ENCODE measurements at places on chromosomes 2 and 18.

GRCh38 chr2:106073678-106074406, 120.3 kb downstream of the UXS1 start:
- DNase-seq: peak; percentile 15

GRCh38 chr2:70789304-70790135, 923 bp downstream of the FIGLA start:
- peak; percentile 79 for DNase-seq

- no peak for DNase-seq
Measured at GRCh38 chr2:101106453-101107181, 44.6 kb downstream of the TBC1D8 start.

- no peak for DNase-seq
Measured at GRCh38 chr2:190303647-190304046, 16.0 kb downstream of the HIBCH start.

DNA sequence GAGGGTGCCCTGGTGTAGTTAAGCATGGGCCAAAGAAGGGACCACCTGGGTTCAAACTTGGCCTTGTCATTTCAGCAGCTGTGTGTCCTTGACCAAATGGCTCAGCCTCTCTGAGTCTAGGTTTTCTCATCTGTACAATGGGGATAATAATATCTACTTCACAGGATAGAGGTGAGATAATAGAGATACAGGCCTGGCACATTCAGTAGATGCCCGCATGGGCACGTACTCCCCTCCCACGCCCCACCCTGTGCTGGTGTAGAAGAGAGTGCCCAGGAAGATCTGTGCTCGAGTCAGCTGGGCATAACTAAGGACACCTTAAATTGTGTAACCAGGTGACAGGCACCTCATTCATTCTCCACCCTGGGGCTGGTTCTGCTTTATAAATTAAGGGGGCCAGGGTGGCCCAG, 8.4 kb upstream of the TMEM185B start:
- peak; percentile 35 for DNase-seq

DNA sequence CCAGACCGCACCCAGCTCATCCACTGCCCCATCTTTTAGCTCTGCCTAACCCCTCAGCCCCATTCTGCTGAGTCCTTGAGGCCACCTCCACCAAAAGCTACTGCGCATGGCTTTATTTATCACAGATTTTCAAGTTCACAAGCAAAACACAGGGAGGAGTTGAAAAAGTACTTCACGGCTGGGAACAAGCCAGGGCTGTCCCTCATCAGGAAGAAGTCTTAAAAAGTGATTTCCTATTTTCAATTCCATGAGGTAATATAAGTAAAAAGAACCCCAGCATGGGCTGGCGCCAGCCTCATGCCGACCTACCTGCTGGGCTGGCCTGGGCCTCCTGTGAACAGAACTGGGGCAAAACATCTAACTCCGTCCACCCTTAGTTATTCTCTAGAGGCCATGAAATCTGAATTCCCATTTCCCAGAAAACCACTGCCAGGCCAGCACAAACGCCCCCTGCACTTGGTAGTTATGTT, 69.0 kb downstream of the POLR1A start:
- no peak for DNase-seq

- no peak for DNase-seq
Measured at GRCh38 chr2:42113452-42113851, 55.7 kb upstream of the EML4 start.

GRCh38 chr2:106126705-106127281, 67.3 kb downstream of the UXS1 start:
- DNase-seq: no peak

- DNase-seq: peak; percentile 90
Measured at GRCh38 chr2:29014811-29015421, 33.8 kb downstream of the TOGARAM2 start.

DNA sequence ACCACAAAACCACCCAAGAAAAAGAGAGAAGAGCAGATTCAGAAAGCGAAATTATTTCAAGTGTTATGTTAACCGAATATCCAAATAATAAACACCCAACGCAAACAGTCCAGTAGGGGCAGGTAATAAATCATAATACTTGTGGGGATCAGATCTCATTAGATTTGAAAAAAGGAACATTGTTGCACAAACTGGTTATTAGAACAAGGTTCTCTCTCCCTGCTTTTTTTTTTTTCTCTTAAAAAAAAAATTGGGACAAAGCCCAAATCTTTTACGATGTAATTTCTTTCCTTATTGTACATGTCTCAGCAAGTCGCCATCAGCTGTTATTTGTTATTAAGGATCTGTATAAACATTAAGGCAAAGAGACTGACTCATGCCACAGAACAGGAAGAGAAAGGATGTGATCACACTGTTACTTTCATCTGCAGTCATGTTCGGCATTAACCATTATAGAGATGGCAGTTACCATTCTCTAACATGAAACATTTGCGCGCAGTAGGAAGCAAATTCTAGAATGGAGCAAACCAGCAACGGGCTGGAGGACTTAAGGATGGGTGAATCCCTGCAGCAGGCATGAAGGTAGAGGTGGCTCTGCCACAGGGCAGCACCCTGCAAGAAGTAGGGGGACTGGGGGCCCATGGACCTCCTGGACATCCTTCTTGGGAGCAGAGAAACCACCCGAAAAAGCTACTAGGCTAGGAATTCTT, 42.0 kb downstream of the EPHA4 start:
- DNase-seq: no peak

GRCh38 chr18:64288432-64288831, 139.5 kb upstream of the LINC00305 start:
- DNase-seq: no peak

DNA sequence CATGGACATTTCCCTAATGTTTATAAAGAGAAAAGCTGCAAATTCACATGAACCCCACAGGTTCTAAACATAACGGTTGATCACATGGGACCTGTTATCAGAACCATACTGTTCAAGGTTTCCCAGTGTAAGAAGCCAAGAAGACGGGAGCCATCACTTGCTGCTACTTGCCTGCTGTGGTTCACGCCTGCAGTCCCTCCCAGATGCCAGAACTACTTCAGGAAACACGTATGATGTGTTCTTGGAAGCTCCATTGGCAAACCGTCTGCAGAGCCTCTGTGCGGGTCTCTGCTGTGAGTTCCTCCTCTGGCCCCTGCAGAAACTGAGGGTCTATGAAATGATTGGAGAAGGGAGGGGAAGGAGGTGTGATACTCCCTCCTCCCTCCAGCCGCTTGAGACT, 75.2 kb downstream of the CABLES1 start:
- no peak for DNase-seq

DNA sequence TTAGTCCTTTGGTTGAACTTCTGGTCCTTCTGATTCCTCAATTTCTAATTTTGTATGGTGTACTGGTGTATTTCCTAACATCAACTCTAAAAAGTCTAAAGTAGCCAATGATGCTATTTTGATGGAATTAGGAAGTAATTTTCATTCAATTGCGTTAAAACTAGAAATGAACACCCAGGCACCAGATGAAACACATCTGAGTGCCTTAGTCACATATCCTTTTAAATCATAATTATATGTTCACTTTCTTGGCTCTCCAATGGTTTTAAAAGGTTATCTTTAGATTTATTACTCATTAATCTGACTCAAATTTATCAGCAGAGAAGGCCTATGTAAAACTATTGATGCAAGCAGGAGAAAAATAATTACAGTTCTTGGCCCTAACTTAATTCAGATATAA, 119.7 kb downstream of the GAREM1 start:
- DNase-seq: no peak

DNA sequence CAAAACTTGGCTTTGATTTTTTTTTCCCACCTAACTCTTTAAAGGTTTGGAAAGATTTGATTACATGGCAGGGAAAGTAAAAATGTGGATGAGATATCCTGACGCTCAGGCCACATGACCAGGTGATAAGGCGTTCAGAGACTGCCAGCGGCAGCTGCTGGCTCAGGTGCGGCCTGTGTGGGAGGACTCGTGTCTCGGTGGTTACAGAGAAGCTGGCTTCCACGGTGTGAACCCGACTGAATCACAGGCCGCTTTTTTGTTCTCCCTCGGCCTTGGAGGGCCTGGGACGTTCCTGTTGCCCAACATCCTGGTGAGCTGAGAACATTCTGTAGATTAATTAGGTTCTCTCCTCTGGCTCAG, 124.2 kb upstream of the ZNF516 start:
- no peak for DNase-seq

DNA sequence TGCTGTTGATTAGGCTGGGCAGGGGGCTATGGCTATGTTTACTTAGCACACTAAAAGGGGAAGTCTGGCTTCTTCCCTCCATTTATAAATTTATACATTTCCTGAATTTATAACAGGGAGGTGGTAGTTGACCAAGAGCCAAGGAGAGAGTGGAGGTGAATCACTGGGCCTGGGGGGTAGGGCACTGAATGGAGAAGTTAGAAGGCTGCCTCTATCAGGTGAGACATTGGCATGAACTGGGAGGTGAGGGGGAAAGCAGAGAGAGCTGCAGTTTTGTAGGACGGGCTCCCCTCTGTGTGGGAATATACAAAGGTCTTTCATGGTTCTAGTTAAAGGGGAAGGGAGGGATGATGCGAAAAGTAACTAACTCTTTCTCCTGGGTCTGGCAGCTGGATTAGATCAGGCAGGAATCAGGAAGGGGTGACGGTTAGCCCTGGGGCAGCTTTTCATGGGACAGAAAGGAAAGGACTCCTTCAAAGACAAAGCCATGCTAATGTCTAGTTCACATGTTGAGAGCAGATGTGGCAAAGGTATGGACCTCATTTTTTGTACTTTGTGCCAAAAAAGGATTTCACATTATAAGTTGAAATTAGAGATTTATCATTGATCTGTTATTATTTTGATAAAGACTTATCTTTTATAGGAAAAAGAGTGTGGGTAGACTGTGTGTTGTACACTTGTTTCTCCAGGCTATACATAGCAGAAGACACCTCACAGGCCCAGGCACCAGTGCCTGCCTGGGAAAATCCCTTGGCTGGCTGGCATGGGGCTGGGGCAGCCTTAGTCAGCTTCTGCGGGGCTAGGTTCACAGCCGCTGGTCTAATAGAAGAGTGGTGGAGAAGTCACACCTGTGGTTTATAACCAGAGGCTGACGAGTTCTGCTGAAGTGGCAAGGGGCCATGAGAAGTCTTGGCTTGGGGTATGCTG, 158.7 kb downstream of the CLIP4 start:
- no peak for DNase-seq

DNA sequence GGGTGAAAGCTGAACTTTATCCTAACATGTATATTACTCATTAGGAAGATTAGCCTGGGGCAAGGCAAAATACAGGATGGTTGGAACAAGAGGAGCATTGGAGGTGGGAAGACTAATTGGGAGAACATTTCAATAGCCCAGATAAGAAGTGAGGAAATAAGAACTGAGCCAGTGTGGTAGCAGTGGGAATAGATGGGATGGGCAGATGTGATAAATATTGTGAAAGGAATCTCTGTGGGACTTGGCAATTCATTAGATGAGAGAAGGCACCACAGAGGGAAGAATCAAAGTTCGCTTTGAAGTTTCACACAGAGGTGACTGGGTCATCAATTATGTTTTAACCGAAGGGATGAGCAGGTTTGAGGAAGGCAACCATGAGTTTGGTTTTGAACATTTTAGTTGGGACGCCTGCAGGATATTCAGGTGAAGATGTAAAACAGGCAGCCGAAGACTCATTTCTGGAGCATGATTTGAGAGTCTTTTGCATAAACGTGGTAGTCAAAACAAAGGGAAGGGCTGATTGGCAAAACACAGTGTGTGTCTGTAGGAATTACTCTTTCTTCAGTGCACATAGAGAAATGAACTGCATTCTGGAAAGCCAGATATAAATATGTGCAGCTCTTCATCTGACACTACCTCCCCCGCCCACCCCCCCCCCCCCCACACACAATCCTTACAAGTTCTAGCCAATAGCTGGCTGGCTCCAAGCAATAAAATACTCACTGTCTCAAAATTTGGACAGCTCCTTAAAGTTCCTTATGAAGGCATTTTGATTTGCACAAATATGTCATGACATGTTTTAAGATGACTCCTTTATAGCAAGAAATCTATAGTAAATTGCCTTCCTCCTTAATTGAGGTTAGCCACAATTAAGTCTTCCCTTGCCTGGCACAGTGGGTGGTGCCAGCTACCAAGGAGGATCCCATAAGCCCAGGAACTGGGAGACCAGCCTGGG, 1.9 kb upstream of the SLC1A4 start:
- DNase-seq: no peak

- peak; percentile 37 for DNase-seq
Measured at GRCh38 chr2:225668606-225669266, 269.2 kb downstream of the NYAP2 start.

GRCh38 chr18:10349561-10349960, 104.9 kb upstream of the APCDD1 start:
- DNase-seq: no peak

- no peak for DNase-seq
Measured at GRCh38 chr2:214765180-214765579, 44.3 kb downstream of the BARD1 start.

- DNase-seq: no peak
Measured at GRCh38 chr2:76748581-76749296, 773.4 kb downstream of the LRRTM4 start.

DNA sequence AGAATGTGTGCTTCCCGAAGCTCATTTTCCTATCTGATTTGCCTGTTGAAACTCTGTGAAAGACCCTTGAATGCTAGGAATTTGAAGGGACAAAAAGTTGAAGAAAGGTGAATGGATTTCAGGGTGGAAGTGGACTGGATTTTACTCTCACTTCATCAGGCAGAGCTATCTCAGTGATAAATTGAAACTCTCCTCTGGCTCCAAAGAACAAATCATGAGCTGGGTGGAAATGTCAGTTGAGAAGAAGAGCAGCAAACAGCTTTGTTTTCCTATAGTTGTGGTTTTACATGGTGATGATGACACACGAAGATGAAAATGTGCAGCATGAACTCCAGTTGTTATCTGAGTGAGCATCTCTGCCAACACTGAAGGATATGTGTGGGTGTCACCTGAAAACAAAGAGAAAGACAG, 34.4 kb downstream of the CD28 start:
- DNase-seq: peak; percentile 57

Data from activated CD8-positive, alpha-beta T cell treated with anti-CD3 and anti-CD28 coated beads, Interleukin-2, amount 10 ng/mL, durations not matched to agents 7 days and 5 days (primary cell).